ENCODE measurements at places on chromosomes 5 and 9.

- DNase-seq = no peak
Measured at GRCh38 chr5:142568283-142568995, 117.5 kb downstream of the FGF1 start.

- DNase-seq = no peak
Measured at GRCh38 chr9:35852267-35852815, 17.9 kb downstream of the OR13J1 start.

DNA sequence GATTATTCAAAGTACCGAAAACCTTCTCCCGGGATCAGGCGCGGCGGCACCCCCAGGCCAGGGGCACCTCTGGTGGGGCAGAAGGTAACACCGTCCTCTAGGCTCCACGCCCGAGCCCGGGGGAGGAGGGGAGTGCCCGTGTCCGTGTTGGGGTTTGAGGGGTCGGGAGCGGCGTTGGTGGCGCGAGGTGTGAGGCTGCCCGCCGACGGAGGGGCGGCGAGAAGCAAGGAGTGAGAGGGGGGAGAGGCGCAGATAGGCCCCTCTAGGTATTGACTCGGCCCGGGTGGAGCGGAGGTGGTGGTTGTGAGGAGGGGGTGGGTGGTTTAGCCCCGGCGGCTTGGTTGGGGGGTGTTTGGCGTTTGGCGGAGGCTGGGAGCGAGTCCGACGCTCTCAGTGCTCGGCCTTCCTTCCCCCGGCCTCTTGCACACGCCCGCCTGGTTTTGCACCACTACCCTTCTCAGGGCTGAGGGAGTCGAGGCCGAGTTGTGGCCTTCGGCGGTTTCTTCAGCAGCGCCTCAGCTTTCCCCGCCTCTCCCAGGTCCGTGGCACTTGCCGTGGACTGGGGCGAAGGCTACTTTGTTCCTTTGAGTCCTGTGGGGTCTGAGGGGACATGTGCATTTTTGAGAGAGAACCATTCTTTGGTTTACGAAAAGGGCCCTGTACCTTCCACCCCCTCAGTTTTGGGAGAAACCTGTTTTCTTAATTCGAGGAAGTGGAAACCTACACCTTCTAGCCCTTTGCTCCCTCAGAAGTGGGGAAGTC lies 450 bp downstream of the GPBP1 start:
- peak; percentile 32 for DNase-seq

GRCh38 chr5:171537923-171538537 lies 118.6 kb downstream of the FGF18 start:
- DNase-seq = no peak

- no peak for DNase-seq
Measured at GRCh38 chr5:128074171-128074570, 9.4 kb upstream of the SLC12A2 start.

GRCh38 chr9:71582347-71582746 lies 186.0 kb downstream of the CEMIP2 start:
- DNase-seq = no peak

DNA sequence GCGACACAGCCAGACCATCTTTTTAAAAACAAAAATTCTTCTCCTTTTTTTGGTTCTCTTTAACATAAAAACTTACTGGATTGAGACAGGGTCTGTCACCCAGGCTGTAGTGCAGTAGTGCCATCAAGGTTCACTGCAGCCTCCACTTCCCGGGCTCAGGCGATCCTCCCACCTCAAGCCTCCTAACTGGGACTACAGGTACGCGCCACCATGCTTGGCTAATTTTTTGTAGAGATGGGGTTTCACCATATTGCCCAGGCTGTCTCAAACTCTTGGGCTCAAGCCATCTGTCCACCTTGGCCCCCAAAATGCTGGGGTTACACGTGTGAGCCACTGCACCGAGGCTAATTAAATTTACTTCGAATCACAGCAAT lies 13.8 kb downstream of the HNRNPK start:
- DNase-seq = no peak

DNA sequence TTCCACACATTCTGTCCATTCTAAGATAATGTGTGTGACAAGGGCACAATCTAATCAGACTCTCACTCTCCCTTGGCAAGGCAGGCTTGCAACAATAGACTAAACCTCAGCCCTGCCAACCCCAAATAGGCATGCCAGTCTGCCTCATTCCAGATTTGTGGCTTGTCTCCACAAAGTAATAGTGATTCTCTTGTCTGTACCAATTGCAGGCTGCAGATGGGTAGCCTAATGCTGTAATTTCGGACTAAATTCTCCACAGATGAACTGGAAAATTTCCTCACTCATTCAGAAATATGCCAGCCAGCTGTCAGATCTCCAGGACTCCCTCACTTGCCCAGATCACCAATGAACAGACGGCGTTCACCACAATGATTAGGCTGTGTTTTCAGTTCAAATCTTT lies 413.6 kb downstream of the ELAVL2 start:
- no peak for DNase-seq

DNA sequence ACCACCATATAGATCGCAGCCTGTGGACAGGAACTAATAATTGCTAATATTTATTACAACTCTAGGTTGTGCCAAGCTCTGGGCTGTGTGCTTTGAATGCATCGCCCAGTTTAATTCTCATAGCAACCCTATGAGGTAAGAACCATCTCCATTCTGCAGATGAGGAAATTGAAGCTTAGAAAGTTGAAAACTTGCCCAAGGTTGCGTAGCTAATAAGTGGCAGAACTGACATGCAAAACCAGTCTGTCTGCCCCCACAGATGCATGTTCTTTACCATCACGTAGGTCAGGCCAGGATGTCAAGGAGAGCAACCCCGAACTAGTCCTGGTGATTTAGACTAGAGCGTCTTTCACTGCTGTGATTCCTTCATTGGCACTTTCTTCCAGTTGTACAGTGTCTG lies 15.6 kb downstream of the WWC1 start:
- no peak for DNase-seq

GRCh38 chr9:21504894-21505293 lies 22.8 kb upstream of the IFNE start:
- DNase-seq = no peak

- DNase-seq = no peak
Measured at GRCh38 chr5:62328772-62329491, 22.9 kb downstream of the KIF2A start.

DNA sequence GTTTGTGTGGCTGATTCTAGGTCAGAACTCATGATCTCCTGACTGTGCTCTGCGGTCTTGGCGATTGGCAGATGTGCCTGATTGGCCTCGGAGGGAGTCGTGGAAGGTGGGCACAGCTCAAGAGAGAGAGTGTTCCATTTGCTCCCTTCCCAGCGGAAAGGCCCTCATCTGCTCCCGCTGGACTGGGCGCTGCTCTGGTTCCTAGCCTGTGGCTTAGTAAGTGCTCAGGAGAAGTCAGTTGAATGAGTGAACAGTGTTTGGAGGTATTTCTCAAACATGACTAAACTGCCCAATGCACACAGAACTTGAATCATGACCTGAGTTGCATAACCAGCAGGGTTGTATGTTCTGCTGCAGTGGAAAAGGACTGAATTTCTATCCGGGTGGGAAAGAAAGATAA lies 120.2 kb upstream of the PITX1 start:
- no peak for DNase-seq

DNA sequence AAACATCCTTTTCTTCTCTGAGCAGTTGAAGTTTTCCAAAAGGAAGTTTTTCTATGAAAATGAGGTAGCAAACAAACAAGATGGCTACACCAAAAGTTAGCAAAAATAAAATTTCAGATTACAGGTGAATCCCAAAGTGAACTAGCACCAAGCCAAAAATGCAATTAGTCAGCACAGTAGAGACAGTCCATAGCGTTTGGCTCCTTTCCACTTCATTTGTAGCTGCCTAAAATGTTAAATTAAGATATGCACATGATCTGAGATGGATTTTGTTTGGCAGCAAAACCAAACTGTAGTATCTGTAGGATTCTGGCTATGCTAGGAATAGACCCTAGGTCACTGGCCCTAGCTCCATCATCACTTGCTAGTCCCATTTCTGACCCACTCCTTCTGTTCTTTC lies 45.7 kb upstream of the SHOC1 start:
- no peak for DNase-seq

GRCh38 chr5:172647352-172648012 lies 6.4 kb downstream of the NEURL1B start:
- no peak for DNase-seq

DNA sequence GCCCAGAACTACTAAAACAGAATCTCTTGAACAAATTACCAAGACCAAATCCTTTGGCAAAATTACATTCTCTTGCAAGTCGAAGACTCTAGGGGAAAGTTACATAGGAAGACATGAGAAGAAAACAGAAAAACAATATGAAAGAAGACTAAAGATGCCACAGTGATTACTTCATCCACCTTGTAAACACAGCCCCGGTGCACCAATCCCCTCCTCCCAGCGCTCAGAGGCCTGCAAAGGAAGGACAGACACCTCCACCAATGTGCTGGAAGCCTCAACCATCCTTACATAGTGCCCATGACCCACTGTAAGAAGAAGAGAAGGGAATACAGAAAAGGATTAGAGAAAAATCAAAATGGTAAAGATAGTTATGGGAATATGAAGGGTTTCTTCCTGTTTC lies 218.5 kb downstream of the SPOCK1 start:
- DNase-seq = no peak

DNA sequence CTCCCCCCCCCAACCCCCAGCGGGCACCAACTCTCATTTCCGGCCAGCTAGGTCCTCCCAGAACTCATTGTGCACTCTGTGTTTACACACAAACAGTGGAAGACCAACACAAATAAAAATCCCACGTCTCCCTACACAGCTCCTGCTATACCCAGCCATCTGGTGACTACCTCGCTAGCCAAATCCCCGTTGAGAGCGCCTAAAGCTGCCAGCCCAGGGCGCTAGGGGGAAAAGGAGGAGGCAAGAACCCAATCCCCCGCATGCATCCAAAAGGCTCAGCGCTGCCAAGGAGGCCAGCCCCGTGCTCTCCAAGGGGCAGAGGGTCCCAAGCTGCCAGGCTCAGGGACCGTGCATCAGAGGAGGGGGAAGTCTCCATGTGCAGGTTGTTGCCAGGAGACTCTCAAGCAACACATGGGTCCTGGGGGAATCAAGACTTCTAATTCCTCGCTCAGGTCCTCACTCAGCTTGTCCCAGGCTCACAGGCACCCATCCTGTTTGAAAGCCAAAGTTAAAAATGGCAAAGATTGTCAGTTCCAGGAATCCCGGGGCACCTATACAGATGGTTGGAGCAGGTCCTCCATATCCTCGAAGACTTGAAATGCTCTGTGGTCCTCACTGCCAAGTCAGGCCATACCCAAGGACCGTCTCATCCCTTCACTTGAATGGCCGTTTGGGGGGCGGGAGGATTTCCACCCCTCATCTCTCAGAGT lies 2.7 kb downstream of the ASTN2 start:
- DNase-seq = no peak

GRCh38 chr9:129390541-129390940 lies 212.5 kb upstream of the IER5L start:
- no peak for DNase-seq

DNA sequence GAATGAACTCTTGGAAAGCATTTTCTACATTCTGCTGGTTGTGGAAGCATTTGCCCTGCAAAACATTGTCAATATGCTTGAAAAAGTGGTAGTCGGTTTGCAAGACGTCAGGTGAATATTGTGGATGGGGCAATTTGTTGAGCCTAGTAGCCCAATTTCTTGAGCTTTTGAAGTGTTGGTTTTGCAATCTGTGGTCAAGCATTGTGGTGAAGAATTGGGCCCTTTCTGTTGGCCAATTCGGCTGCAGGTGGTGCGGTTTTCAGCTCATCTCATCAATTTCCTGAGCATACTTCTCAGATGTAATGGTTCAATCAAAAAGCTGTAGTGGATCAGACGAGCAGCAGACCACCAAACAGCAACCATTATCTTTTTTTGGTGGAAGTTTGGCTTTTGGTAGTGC lies 426.8 kb upstream of the CDH9 start:
- DNase-seq = no peak

DNA sequence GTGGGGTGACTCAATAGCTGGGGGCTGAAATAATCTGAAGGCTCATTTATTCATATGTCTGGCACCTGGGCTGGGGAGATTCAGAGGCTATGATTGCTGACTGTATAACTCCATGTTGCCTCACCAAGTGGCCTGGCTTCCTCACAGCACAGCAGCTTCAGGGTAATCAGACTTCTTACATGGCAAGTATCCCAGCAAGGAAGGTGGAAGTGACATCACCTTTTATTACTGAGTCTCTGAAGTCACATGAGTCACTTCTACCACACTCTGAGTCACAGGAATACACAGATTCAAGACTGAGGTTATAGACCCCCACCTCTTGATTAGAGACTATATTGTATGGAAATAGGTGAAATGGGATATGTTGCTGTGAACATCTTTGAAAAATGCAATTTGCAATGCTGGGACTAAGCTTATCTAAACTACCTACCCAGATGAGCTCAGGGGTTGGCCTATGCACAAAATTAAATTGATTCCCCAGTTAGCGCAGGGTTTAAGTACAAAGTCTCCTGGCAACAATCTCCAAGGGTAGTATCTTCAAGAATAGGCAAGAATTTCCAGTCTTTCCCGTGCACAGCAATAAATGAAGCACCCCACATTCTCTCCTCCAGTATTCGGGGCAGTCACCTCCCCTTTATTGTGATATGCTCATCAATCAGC lies 553.1 kb downstream of the LRRC70 start:
- DNase-seq = no peak

GRCh38 chr5:66565878-66566277 lies 30.3 kb upstream of the MAST4 start:
- DNase-seq = no peak

DNA sequence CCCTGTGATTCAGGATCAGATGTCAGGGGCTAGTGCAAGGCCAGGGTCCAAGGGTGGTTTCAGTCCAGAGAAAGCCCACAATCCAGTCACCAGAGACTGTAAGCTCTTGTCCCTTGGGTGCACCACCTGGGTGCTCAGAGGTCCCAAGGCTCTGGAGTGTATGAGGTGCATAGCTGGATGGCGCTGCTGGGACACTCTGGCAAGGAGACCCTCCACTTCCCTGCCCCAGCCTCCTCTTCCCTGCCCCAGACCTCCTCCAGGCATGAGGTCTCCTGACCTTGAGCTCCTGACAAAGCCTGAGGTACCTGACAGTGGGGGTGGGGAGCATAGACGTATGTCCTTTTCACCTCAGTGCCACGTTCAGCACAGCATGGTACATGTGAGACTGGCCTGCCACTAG lies 7.0 kb downstream of the CSF2 start:
- DNase-seq = no peak

DNA sequence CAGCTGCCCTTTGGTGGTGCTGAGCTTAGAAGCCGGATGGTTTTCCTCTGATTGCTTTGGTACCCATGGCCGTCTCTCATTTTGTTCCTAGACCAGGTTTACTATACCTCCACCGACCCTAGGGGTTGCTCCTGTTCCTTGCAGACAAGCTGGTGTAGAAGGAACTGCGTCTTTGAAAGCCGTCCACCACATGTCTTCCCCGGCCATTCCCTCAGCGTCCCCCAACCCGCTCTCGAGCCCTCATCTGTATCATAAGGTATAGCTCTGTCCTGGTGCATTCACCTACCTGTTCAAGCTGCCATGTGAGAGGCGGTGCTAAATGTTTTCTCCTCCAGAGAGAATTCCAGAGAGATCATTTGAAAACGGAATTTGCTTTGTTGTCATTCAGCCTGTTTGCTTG lies 39.5 kb downstream of the TENT4A start:
- no peak for DNase-seq

GRCh38 chr9:82090046-82090445 lies 101.5 kb downstream of the SPATA31D1 start:
- no peak for DNase-seq

Data from stimulated activated CD8-positive, alpha-beta memory T cell treated with anti-CD3 and anti-CD28 coated beads, Interleukin-15, amount 100 ng/mL, for 48 hours (primary cell).